ENCODE measurements at places on chromosomes 3 and 15.

DNA sequence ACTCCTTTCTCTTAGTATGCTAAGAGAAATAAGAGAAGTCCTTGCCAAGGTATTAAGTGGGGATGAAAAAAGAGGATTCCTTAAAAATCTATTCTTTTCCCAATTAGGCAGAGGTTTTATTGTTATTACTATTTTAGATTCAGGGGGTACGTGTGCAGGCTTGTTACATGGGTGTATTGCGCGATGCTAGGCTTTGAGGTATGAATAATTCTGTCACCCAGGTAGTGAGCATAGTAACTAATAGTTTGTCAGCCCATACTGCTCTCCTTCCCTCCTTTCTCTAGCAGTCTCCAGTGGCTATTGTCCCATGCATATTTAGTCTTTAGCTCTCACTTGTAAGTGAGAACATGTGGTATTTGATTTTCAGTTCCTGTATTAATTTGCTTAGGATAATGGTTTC lies 83.9 kb downstream of the LEKR1 start:
- DNase-seq: no peak

- DNase-seq: no peak
Measured at GRCh38 chr3:119681279-119681678, 4.1 kb upstream of the COX17 start.

DNA sequence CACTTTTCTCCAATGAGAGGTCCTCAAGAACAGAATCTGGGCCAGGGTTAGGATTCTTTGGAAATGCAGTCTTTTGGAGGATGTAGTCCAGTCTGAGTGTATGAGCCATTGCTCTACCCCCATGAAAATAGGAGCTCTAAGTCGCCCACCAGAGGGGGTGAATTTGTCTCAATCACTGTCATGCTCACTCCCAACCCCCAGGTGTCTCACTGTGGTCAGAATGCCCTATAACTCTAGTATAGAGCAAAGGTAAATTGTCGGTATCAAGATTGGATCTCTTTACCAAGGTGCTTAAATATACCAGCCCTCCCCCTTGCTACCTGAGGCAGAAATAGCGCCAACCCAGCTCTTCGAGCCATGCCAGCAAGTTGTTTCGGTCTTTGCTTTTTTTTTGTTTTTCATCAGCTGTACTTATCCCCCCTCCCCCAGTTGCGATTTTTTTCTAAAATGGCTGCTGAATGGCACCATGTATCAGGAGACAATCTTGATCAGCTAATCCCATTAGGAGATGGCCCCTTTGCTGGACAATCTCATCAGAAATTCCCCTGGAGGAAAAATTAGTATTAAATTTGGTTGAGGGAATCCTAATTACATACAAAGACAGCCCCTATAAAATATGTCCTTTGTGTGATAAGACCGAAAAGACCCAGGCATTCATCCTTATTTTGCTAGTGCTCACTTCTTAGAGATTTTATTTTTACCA lies 130.7 kb downstream of the EBLN2 start:
- DNase-seq: no peak

GRCh38 chr3:162338514-162338913 lies 841.9 kb downstream of the OTOL1 start:
- no peak for DNase-seq

GRCh38 chr15:91946581-91947292 lies 93.2 kb downstream of the SLCO3A1 start:
- no peak for DNase-seq

DNA sequence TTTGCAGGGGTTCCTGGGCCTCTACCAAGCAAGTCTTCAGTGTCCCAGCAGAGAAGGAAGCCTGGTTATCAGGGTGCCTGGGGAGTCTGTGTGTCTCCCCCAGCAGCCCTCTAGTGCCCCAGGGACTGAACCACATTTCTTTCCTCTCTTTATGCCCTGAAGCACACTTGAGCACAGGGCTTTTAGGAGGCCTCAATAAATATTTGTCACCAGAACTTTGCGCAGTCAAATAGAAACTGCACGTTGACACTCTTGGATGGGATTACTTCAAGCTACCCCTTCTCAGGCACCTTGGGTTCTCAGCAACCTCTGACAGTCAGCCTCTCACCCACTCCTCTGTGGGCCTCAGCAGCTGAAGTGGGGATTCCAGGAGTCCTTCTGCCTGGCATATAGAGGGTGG lies 226.6 kb upstream of the HES1 start:
- no peak for DNase-seq

DNA sequence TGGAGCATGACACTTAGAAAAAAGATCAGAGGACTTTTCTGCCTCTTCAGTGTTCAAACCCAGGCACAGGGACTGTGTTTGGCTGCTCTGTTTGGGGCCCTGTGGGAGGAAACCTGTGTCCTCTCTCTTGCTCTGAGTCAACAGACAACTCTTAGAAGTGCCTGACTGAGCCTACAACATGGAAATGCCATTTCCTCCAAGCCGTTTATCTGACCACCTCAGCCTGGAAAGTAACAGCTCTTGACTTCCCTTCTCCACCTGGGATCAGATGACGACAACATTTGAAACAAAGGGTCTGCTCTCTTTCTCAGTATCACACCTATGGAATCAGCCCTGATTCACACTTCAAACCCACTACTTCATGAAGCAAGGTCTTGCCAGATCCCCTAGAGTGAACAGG lies 91.3 kb upstream of the CTDSPL start:
- no peak for DNase-seq
